Neuronal stem cell (in vitro differentiated cells): ENCODE measurements at places on chromosomes 7 and 10.

DNA sequence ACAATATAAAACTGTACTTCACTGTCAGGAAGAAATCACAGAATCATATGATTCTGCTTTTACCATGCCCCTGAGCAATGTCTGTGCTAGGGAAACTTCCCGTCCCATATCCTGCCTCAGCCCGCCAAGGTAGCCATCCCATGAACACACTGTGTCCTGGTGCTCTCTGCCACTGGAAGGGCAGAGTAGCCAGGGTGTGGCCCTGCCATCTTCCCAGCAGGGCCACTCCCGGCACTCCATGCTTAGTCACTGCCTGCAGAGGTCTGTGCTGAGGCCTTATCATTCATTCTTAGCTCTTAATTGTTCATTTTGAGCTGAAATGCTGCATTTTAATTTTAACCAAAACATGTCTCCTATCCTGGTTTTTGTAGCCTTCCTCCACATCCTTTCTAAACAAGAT, 31.8 kb downstream of the AP3M1 start:
- DNase-seq: no peak

GRCh38 chr7:83149466-83149865, 13.2 kb downstream of the PCLO start:
- no peak for DNase-seq

DNA sequence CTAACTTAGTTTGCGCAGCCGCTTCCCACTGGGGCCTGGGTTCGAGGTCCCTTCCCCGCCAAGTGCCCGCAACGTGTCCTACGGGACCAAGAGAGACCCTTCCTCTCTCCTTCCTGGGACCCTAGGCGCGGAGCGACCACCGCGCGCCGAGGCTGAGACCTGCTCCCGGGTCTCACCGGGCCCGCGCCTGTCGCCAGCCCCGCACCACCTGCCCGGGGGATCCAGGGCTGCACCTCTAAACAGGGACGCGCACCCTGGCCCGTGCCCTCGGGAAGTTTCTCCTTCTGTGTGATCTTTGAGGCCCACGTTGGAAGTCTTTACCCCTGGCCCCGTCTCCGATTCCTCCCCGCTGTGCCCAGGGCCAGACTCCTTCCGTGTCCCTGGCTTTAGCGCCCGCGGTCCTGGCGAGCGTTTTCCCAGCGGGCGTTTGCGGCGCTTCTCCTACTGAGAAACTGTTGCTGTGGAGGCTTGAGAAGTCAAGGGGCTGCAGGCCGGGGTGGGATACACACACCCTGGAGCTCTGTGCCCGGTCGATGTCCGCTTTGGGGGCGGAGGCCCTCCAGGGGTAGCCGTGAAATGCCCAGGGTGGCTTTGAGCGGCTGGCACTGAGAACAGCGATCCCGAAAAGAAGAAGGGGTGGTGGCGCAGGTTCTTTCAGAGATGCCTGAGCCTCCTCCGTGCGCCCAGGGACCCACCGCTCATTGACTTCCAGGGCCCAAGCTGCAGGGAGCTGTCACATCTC, 575 bp downstream of the PLPP4 start:
- no peak for DNase-seq

GRCh38 chr7:64602518-64602917, 39.6 kb upstream of the ZNF680 start:
- DNase-seq: no peak

DNA sequence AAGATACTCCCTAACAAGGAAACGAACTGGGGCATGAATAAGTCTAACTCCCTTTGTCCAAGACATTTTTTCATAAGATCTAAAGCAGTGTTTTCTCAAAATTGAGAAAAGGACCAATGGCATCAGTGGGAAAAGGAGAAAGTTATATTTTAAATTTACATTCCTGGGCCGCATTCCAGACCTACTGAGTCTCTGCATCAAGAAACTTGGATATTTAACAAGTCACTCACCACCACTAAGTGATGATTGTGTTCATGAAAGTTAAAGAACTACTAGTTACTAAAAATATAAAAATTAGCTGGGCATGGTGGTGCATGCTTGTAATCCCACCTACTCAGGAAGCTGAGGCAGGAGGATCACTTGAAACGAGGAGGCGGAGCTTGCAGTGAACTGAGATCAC, 149.6 kb upstream of the MEOX2 start:
- DNase-seq: no peak
